Brain microvascular endothelial cell (primary cell): ENCODE measurements at places on chromosomes 1 and 21.

DNA sequence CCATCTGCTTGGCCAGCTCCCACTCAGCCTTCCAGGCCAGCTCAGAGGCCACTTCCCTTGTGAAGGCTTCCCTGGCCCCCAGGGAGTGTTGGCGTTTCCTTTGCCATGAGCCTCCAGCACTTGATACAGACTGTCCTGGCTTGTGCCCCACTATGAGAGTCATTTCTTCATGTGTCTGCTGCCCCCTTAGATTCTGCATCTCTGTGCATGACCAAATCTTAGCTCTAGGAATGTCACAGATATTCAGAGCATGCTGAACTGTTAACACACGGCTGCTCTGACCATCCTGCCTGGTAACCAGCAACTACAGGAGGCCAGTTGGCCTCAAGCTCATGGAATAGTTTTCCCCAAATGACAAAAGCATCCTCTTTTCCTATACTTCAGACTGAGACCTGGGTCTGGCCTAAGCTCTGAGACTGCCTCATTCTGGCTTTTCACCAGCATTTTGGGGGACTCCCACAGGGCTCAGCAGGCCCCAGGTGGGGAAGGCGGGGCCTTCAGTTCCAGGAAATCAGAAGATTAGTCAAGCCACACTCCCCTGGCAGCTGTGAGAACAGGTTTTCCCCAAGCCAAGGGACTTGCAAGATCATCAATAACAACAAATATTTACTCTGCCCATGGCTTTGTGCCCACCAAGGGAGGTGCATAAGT is 182.6 kb upstream of the EDN2 start:
- DNase-seq, result no peak

- peak; percentile 54 for DNase-seq
These were observed 28.9 kb upstream of the CLSTN1 start for GRCh38 chr1:9852410-9853248.

- peak; percentile 23 for DNase-seq
These were observed 7.2 kb upstream of the NHLH1 start for GRCh38 chr1:160359559-160360226.

GRCh38 chr1:218323568-218324225 is 21.4 kb upstream of the TGFB2 start:
- DNase-seq, result no peak

- DNase-seq, result peak; percentile 31
These were observed 58.5 kb downstream of the LPAR3 start for GRCh38 chr1:84834419-84835064.

- DNase-seq, result no peak
These were observed 120.0 kb upstream of the RRP15 start for GRCh38 chr1:218164930-218165700.
